Testis (tissue), 5 donors: ENCODE measurements at places on chromosomes 7 and 10.

DNA sequence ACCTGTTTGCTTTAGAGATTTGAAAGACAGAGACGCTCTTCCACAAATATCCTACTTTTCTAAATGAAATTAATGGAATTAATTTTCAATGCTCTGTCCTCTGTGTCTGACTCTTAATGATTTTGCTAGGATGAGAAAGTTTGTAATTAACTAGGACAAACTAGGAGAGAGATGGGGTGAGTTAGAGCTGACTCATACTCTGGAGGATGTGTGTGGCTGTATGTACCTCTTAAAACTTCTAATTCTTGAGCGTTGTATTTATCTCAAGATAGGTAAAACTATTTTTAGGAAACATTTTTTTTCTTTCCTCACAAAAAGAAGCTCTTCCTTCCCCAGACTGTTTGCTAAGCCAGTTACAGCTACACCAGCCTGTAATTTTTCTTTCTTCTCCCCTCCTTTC, 178.8 kb upstream of the ANKRD30A start:
- DNase-seq, result no peak

- no peak for DNase-seq
Measured at GRCh38 chr10:111804781-111805180, 378.8 kb downstream of the GPAM start.

GRCh38 chr10:99548041-99548530, 15.3 kb downstream of the NKX2-3 start:
- peak; percentile 45 for DNase-seq

GRCh38 chr7:149615690-149616270, 118.2 kb upstream of the ZNF746 start:
- no peak for DNase-seq

- no peak for DNase-seq
Measured at GRCh38 chr7:13945670-13946069, 43.8 kb downstream of the ETV1 start.

DNA sequence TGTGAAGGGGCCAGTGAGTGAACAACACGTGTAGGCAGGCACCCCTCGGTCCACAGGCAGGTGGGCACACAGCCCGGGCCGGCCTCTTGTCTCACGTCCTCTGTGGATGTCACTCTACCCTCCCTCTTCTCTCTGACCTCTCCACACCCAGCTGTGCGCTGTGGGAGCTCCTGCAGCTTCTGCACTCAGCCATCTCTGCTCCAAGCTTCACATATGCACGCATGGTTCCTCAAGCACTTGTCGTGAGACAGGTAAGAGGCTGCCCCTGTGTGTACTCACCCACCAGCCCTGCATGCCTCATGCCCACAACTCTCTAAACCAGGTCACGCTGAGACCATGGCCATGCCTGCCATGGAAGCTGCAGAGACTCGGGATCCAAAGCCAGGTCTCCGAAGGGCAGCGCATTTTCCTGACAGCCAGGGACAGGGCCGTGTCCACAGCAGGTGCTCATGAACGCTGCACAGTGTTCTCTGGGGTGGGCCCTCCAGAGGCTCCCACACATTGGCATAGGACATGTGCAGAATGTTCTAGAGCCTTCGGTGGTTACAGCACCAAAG, 477.5 kb downstream of the PTPRN2 start:
- no peak for DNase-seq

DNA sequence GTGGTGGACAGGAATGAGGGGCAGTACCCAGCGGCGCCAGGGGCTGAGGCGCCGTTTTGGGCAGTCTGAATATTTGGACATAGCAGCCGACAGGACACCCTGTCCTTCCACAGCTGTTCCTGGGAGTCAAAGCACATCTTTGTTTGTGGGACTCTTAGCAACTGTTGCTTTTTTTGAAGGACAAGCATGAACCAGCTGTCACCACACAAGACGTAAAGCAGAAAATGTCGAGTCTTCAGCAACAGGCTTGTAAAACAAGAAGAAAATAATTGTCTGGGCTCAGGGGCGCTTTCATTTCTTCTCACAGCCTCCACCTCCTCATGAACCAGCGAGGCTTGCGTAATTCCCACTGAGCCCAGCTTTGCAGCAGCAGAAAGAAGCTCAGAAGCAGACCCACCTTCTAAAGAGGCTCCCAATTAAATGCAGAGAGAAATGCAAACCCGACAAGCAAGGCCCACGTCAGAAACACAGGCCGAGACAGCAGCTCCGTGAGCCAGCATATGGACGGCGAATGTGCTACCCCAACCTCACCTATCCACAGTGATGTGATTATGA, 68.9 kb upstream of the DNAAF5 start:
- peak; percentile 49 for DNase-seq

DNA sequence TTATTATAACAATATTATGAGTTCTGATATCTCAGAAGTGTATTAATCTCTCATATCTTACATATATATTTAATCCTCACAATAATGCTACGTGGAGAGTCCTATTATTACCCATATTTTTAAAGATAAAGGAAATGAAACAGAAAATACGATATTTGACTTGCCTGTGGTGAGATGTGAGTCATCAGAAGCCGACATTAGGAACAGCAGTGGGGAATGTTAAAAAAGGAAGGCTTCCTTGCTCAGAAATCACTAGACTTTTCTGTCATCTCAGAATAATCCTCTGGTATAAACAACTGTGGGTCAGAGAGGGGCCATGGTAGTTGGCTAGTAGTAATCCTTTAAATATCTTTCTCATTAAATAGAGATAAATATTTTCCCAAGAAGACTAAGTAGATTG, 402.3 kb upstream of the PCDH15 start:
- DNase-seq, result no peak

DNA sequence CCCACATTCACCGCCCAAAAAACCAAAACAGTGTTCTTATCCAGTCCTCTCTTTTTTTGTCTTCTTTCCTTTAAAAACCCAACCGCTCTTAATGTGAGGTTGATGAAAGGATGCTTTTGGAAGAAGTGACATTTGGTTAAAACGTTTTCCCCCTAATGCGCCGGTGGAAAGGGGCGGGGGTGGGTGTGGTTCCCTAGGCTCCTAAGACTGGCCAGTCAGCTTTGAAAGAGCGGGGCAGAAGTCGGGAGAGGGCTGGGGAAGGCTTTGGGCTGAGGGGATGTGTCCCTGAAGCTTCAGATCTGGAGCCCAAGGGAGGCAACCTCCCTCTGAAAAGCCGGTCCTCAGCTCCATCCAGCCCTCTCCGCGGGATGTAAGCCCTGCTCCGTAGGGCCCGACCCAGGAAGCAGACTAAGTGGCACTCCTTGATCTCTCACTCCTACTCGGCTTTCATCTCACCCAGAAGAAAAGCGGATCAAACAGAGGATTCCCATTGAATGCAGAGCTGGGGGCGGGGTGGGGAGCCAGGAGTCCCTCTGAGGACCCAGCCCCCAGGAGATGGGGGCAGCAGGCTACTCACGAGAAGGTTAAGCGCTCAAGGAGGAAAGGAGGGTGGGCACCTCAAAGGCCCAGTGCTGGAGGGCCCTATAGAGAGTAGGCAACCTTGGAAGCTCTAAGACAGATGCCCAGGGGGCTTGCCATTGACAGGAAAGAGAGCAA, 2.4 kb upstream of the EVX1 start:
- no peak for DNase-seq

DNA sequence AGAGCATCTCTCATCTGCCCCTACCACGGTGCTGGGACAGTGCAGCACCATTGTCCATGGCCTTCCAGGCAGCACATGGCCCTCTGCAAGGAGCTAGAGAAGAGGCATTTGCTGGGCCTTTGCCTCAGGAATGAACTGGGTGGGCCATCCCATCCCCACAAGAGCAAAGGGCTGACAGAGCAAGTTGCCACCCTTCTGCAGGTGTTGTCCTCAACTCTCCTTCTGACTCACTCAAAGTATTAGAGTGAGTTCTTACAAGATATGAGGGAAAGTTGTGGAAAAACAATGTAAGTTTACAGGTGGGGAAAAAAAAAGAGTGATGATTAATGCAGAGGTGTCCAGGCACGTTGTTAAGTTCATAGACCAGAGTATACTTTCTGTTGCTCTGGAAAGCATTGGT, 261.2 kb downstream of the SKIDA1 start:
- no peak for DNase-seq

DNA sequence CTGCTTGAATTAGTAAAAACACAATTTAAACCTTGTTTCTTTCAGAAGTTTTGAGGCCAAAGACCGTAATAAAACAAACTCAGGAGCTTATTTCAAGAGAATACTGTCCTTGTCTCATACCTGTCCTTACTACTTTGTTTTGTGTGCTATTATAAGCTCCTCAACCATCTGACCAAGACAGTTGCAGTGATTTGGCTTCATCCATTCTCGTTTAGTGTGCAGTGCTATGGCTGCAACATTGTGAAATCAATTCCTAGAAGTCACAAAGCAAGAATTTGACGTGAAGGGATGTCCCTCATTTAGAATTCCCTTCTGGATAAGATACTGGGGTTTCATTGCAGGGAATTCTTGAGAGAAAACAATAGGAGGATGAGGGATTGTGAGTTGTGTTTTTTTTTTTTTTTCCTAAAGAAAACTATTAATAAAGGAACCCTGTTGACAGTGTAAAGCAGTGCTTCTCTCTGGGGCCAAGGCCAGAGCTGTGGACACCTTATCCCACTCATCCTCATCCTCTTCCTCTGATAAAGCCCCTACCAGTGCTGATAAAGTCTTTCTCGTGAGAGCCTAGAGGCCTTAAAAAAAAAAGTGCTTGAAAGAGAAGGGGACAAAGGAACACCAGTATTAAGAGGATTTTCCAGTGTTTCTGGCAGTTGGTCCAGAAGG, at the start of gene OIT3:
TSS of gene OIT3 (plus strand) at position 604 of the 663 bp plus-strand sequence. CDS start 60 bp downstream, outside the sequence.
- DNase-seq, result no peak

DNA sequence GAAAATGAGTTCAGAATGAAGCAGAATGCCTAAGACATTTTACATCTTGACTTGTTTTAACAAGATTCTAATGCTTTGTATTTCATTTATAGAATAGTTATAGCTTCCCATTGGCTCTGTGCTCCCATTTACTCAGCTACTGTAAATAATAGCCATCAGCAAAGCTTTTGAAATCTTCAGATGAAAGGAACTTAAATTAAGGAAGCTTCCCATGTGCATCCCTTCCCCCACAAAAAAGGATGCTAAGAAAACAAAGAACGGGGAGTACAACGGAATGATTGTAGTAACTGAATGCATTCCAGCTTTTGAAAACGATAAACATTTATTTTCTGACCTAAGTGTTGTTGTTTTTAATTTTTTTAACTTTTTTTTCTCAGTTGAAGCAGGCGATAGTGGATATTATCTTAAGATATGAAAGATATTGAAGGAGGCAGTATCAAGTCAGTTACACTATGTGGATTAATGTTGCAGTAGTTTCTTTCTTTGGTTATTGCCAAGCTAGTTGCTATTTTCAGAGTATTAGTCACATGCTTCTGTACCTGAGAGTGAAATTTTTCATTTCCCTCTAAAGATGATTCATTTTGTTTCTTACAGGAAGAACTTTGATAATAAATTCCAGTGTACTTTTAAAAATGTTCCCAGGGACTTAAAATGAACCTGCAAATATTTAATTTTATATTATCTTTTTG, 129.2 kb downstream of the KCND2 start:
- no peak for DNase-seq

DNA sequence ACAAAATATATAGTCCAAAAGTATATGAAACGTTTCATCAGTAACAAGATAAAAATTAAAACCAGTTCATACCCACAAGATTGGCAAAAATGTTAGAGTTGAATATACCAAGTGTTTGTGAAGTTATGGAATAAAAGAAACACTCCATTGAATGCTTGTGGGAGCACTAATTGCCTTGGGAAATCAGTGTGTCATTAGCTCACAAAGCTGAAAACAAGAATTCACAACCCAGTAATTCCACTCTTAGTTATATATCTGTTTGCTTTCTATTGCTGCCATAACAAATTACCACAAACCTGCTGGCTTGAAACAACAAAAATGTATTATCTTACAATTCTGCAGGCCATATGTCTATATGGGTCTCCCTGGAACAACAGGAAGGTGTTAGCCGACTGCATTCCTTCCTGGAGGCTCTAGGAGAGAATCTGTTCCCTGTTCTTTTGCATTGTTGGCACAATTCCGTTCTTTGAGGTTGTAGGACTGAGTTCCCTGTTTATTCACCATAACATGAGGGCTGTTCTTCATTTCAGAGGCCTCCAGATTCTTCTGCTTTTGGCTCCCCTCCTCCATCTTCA, 45.7 kb downstream of the SEM1 start:
- DNase-seq, result no peak

- no peak for DNase-seq
Measured at GRCh38 chr10:101611096-101611905, 23.2 kb downstream of the DPCD start.

DNA sequence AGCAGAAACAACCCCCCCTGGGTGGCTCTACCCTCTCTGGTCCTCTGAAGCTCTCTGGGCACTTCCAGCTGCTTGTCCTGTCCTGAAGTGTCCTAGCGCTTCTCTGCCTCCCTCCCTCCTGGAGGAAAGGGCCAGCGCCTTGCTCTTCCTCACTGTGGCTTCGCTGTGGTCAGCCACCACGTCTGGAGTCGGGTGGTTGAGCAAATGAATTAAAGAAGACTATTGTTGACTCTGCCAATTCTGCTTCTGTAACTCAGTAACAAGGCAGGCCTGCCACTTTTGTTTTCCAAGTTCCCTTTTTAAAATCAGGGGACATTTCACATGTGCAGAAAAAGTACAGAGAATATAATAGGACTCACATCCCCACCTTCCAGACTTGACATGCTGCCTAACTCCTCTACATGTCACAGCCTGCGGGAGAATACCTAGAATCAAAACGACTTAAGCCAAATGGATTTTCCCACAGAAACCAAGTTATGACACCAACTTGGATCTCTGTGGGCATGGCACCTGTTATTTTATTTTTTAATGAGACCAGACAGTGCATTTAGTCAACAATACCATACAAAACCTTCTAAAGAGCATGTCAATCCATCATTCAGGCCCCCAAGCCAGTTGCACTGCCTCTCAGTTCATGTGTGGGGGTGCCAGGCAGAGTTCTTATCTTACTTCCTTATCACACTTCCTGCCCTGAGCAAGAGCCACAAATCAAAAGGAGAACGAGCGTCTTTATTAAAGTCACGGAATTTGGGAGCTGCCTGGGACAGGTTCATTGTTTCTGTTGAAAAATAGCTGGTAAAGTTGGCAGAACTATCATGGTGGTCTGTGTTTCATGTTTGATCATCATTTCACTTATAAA, 6.8 kb downstream of the FFAR4 start:
- DNase-seq, result no peak

DNA sequence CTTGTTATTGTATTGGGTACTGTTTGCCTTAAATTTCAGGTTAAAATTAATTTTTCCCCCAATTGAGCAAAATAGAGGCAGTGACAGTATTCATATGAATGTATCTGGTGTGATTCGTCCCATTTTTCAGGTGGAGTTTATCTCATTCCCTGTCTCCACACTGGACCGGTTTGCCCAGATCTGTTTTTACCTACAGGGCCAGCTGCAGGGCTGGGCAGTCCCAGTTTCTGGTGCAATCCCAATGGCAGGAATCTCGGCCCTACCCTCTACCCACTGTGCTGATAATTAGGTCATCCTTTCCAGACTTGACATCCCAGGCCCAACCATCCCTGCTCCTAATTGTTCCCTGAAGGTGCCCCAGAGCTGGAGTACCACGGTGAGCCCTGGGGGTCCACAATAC, 49.8 kb upstream of the NFE2L3 start:
- no peak for DNase-seq

- DNase-seq, result peak; percentile 22
Measured at GRCh38 chr10:32139223-32140073, 83.2 kb upstream of the KIF5B start.
